Mammary epithelial cell (primary cell): ENCODE measurements at places on chromosomes 4 and X.

- DNase-seq, result no peak
These were observed 42.5 kb upstream of the CBR4 start for GRCh38 chr4:169052594-169052945.

- DNase-seq, result no peak
These were observed 2.3 kb downstream of the FBXL5 start for GRCh38 chr4:15652841-15653240.

GRCh38 chr4:10099499-10100325, 16.9 kb downstream of the WDR1 start:
- DNase-seq, result no peak

- peak; percentile 45 for DNase-seq
These were observed 9.0 kb upstream of the INTU start for GRCh38 chr4:127623797-127624083.

DNA sequence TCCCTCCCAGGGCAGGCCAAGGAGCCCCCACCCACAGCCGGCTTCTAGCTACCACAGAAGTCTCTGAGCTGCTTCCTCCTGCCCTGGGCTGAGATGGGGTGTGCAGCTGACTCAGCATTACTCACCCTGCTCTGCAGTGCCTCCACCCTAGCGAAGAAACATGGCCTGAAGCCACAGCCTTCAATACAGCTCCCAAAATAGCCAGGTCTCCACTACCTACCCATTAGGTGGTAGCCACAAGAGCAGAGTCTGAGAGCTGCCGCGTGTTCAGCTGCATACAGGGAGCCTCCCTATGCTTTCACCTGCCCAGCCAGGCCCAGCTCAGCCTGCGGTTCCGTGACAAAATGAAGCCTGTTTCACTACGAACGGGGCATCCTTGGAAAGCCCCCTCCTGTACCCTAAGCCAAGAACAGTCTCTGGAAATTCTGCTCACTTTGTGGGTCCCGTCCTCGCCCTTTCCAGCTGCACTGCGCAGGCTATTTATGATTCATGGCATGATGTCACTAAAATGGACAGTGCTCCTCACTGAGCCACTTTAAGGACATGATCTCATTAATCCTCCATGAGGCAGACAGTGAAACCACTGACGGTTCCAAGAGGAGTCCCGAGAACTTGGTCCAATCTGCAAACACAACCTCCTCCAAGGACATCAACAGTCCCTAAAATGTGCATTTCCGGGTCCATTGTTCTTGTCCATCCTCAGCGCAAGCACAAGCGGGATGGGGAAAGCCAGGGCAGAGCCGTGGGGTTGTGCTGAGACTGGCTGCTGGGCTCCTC, 20.2 kb downstream of the WDR1 start:
- DNase-seq, result peak; percentile 97

GRCh38 chr4:105542039-105542438, 10.4 kb upstream of the ARHGEF38 start:
- no peak for DNase-seq

GRCh38 chr4:87499403-87500091, 29.6 kb downstream of the SPARCL1 start:
- DNase-seq, result no peak
